ENCODE measurements at places on chromosomes 5 and 9.

- DNase-seq: no peak
Measured at GRCh38 chr5:54091307-54092130, 218.9 kb downstream of the ARL15 start.

GRCh38 chr5:67886761-67887160, 328.8 kb upstream of the PIK3R1 start:
- DNase-seq: no peak

- DNase-seq: no peak
Measured at GRCh38 chr5:168827636-168828035, 248.5 kb upstream of the PANK3 start.

DNA sequence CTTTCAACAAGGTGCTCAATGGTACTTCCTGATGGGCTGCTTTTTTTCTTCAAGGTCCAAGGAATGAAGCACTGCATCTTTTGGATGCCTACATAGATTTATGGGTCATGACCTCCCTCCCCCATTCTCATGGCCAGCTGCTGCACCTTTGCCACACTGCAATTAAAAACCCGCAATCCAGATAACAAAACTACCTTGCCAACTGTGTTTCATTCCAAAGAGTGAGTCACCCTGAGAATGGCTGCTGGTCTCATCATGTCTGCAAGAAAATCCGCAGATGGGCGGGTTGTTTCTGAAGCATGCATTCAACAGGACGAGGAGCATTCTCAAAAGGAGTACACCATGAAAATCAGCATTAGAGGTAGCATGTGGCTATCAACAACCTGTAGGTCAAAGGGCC, 139.8 kb downstream of the ELAVL2 start:
- DNase-seq: no peak

GRCh38 chr5:3276896-3277295, 318.7 kb upstream of the IRX1 start:
- DNase-seq: no peak

- DNase-seq: no peak
Measured at GRCh38 chr9:18605766-18606180, 131.8 kb downstream of the ADAMTSL1 start.

GRCh38 chr9:132197856-132198550, 36.1 kb downstream of the NTNG2 start:
- DNase-seq: no peak

DNA sequence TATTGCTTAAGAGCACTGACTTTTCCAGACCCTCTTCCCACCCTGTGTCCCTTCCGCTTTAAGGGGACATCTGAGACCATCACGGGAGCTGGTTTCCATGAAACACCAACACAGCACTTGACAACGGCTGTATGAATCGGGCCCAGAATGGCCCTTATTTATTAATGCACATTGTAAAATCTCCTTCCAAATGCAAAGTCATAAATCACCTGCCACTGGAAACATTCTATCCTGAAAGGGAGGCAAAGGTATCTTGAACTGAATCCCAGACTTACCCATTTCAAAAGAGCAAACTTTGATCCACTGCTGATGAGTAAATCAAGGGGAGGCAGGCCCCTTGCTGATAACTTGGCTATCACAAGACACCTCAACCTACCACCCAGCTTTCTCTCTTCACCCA, 37.4 kb downstream of the SHB start:
- no peak for DNase-seq

DNA sequence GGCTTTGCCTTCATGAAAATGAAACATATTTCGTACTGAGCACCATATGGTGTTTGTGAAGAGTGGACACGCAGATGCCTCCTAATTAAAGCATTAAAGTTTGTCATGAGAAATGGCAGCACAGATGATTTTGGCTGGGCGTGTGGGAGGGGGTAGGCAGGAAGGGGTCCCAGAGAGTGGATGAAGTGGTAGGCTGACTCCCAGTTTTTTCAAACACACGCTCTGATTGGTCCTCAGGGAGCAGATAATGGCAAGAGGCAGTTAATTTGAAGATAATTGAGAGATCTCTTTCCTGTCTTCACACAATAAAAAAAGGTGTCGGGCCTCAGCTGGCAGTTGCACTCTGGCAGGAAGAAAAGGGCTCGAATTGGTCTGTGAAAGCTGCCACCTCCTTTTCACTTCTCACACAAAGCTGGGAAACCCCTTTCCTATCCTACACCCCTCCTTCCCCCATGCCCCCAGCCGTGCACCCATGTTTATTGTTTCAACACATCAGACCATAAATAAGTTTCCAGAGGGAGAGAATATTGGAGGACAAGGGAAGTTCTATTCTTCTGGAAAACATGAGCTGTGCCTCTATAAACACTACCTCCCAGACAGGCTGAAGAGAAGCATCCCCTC, 429.6 kb downstream of the ARHGEF28 start:
- no peak for DNase-seq

GRCh38 chr5:94010814-94011213, 269.4 kb upstream of the POU5F2 start:
- no peak for DNase-seq

- no peak for DNase-seq
Measured at GRCh38 chr5:166370928-166371690, 1920.3 kb upstream of the WWC1 start.

Data from stimulated activated CD4-positive, alpha-beta T cell treated with anti-CD3 and anti-CD28 coated beads, Interleukin-4, amount 100 ng/mL, for 1 hour (primary cell).